ENCODE measurements at places on chromosomes 16 and 17.
A peak's percentile ranks its signal among the peaks of the same experiment; 100 is the strongest.

- no peak for DNase-seq
Observed at GRCh38 chr16:82867485-82867884, 240.7 kb downstream of the CDH13 start.

DNA sequence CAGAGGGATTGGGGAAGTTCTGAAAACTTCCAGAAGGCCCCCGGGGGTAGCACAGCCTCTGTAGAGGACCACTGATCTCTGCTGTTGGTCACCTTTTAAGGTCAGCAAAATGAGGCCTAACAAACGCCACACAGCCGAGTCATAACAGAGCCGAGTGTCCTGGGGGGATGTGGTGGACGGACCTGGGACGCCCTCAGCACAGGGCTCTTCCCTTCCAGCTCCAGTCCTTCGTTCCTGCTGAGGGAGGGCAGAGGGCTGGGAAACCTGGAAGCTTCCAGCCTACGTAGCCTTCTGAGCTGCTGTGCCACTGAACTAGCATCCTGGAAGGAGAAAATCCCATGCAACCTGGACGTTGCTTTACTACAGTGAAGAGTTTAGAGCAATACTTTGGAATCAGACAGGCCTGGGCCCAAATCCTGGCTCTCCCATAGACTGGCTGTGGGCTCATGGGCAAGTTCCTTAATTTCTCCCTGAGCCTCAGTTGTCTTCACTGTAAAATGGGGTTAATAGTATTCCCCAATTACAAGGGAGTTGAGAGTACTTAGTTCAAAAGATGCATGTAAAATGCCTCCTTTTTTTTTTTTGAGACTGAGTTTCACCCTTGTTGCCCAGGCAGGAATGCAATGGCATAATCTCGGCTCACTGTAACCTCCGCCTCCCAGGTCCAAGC lies 34.4 kb upstream of the ZCCHC14 start:
- DNase-seq = no peak

DNA sequence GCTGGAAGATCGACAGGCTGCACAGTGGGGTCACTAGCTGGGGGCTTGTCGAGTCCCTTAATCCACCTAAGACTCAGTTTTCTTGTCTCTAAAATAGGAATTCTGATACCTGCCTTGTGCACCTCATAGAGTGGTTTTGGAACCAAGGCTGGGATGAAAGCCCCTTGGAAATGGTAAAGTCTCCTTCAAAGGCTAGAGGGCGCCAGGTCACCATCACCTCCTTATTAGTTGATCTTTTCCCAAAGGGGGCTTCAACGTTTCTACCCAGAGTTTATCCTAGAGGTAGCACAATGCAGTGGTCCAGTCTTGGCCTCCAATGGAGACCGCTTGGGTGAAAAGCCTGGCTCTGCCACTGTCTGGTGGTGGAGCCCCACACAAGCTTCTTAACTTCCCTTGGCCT lies 158.2 kb downstream of the AIPL1 start:
- DNase-seq = no peak

DNA sequence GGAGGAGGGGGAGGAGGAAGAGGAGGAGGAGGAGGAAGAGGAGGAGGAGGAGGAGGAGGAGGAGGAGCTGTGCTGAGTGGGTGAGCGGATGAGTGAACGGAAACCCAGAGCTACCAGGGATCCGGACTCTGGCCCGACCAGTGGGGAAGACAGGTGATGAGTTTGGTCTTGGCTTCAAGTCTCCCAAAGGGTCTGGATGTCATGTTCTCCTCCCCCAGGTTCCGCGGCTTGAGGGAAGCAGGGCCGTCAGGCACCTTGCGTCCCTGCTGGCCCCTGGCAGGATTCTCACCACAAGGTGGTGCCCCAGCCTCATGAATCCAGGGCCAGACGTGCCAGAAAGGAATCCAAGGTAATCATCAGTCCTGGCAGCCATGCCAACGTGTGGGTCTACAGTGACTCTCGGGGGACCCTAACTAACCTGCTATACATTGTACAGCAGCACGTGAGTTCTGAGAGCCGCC lies 13.5 kb upstream of the ABAT start:
- no peak for DNase-seq

DNA sequence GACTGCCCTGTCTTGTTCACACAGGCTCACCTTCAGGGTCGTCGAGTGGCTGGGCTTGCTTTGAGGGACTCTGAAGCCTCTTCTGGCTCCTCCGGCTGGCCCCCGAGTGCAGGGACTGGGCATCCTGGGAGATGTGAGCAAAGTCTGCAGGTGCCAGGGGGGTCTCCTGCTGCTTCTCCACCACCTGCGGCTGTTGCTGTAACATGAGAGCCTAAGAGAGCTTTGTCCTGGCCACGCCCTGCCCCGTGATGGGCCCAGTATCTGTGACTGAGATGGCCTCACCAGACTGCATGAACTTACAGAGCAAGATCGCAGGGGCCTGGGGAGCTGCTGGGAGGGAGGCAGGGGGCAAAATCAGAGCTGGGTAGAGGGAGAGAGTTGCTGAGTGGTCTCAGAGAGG lies 12.5 kb downstream of the ERN2 start:
- no peak for DNase-seq

- DNase-seq = no peak
Observed at GRCh38 chr17:65592125-65592965, 30.9 kb upstream of the AXIN2 start.

DNA sequence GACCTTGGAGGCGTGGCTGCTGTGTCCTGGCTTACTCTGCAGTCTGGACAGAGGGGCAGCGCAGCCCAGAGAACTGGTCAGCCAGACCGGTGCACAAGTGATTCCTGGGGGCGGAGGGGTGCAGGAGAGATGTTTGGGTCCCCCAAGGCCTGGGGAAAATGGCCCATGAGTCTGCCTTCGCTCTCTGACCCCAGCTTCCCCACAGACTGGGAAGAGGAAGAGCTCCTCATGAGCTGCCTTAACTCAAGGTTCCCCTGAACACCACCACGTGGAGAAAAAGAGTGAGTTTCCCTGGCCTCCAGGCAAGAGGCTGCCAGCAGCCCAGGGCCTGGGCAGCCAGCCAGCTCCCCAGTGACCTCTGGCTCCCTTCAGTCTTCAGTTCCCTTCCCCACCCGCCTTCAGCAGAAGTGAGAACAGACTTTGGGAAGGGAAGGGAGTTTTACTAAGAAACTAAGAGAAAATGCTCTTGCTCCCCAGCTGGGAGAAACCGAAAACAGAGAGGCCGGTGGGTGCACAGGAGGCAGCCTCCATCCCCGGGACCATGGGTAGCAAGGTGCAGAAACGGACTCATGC lies 2.0 kb upstream of the C17orf99 start:
- DNase-seq = peak; percentile 71

DNA sequence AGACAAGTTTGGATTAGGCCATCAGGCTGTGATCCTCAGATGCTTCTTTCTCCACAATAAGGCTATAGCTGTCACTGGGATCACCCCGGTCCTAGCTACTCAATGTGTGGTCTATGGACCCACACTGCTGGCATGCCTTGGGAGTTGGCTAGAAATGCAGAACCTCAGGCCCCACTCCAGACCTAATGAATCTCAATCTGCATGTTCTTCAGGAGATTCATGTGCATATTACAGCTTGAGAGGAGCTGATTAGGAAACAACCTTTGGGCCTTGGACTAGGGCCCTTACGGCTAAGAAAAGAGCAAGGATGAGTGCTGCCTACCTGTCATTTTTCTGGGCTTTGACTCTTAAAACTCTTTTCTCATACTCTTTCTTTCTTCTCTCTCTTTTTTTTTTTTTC lies 7.5 kb downstream of the ADAT1 start:
- DNase-seq = no peak

GRCh38 chr16:84136331-84137125 lies 8.4 kb downstream of the HSDL1 start:
- DNase-seq = no peak

- DNase-seq = no peak
Observed at GRCh38 chr17:30176855-30177254, 58.6 kb downstream of the SLC6A4 start.

- DNase-seq = no peak
Observed at GRCh38 chr17:64787921-64788271, 125.8 kb upstream of the SMURF2 start.

DNA sequence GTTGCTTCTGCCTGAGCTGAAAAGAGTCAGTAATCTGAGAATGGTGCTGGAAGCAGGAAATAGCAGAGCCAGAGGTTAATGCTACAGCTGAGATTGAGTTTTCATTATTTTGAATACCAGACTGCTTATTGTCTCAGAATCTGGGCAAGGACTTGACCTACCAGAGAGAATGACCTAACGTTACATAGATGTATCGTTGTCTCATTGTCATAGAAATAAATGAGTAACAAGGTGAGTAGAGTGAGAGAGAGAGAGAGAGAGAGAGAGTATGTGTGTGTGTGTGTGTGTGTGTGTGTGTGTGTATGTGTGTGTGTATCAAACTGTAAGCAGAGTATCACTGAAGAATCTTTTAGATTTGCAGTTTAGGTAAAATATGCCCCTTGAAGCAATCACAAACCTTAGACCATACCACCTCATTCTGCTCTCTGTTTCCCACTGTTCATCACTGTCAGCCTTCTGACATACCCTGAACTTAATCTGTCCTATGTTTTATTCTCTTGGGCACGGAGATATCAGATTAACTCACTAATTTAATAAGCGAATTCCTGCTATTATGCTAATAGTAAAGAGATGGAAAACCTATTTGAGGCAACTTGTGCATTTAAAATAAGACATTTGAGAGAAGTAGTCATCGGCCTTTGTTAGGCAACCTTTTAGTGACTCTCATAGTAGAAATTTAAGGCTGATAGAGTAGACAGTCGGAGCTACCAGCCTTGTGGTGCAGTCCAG lies 87.8 kb downstream of the CYB561 start:
- no peak for DNase-seq

DNA sequence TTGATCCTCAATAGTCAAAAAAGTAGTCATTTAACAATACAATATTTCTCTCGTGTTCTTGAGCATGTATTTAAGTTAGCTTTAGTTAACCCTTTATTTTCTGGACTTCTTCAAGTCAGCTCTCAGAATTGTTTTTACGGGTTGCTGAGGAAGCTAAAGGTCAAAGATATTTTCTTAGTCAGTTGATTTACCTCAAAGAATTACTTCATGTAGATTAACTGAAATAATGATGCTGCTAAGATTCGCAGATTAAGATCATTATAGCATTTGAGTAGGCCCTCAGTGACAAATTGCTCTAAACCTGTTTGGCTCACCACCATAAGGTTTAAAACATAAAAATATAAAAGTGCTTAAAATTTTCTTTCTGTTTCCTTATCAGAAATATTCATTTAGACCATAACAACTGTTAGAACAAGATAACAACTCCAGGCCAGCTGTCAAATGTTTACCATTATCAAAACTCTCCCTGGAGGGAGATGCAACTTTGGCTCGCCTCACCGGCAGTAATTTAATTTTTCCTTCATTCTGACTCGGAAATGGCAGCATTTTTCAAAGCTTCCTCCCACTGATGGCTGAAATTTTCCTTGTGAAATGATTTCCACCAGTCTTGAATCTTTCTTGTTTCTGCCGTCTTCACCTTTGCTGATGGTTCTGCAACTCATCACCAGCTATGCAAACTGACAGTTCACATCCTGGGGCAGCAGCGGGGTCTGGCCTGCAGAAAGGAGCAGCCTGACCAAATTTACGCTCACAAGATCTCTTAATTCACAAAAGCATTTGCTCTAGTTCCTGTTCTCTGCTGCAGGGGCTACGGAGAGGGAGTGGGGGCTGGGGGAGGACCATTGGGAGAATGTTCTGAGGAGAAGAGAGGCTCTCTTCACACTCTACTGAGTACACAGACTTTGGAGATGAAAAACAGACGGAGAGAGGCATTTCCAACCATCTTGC lies 254.8 kb upstream of the TBX2 start:
- no peak for DNase-seq

GRCh38 chr16:87538594-87538993 lies 45.8 kb upstream of the ZCCHC14 start:
- DNase-seq = no peak

GRCh38 chr16:66517586-66518263 lies 32.2 kb downstream of the TK2 start:
- DNase-seq = no peak

GRCh38 chr17:15364615-15365014 lies 23.2 kb upstream of the TEKT3 start:
- DNase-seq = no peak

Data from chondrocyte (in vitro differentiated cells).